ENCODE measurements at places on chromosomes 6 and 20. TPM values are rescaled to one million over a fixed set of nuclear protein-coding genes. Genes with fewer than 3 reads are reported as not detected.

SHLD1 gene
- total RNA-seq, result 1.0 TPM

EDN1 gene
- 24.9 TPM for total RNA-seq

NKAPL gene
- 1.7 TPM for total RNA-seq

PPP1R10 gene
- 17.7 TPM for total RNA-seq

PBOV1 gene
- not detected for total RNA-seq

EYA2 gene
- 0.03 TPM for total RNA-seq

CALHM4 gene
- not detected for total RNA-seq

SIRT5 gene
- 6.2 TPM for total RNA-seq

NKAIN4 gene
- total RNA-seq, result not detected

LST1 gene
- 0.23 TPM for total RNA-seq

RPP40 gene
- total RNA-seq, result 17.9 TPM

SLC22A7 gene
- total RNA-seq, result not detected

POLR1H gene
- total RNA-seq, result 16.2 TPM

PPIL6 gene
- total RNA-seq, result 5.0 TPM

IP6K3 gene
- total RNA-seq, result 0.20 TPM

CCNC gene
- total RNA-seq, result 30.9 TPM

EFCAB8 gene
- total RNA-seq, result 0.33 TPM

COL9A1 gene
- not detected for total RNA-seq

ITPA gene
- 26.2 TPM for total RNA-seq

EEF1A2 gene
- 3.5 TPM for total RNA-seq

CCDC170 gene
- total RNA-seq, result 0.46 TPM

ME1 gene
- 32.6 TPM for total RNA-seq

SLC24A3 gene
- 4.1 TPM for total RNA-seq

TOX2 gene
- 2.2 TPM for total RNA-seq

LGSN gene
- total RNA-seq, result 0.07 TPM

CDH26 gene
- total RNA-seq, result 0.59 TPM

MSH5 gene
- total RNA-seq, result 3.8 TPM

THEMIS gene
- not detected for total RNA-seq

Measured in smooth muscle cell of the pulmonary artery (primary cell).